ENCODE measurements at places on chromosomes 7 and 10.

DNA sequence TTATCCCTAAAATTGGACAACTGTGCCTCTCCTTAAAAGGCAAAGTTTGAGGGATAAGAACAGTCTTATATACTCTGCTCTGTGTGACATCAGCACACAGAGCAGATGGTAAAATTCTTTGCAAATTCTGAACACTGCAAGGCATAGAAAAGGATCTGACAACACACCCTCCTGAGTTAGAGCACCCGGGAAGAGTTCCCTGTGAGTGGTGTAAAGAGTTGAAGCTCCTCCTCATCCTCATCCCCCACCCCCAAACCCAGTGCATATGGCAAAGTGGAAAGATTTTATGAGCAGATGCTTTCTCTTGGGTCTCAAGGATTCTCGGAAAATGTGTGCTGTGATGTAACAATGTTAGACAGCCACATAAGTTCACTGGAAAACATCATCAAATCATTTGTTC, 40.0 kb upstream of the DGKI start:
- no peak for DNase-seq

DNA sequence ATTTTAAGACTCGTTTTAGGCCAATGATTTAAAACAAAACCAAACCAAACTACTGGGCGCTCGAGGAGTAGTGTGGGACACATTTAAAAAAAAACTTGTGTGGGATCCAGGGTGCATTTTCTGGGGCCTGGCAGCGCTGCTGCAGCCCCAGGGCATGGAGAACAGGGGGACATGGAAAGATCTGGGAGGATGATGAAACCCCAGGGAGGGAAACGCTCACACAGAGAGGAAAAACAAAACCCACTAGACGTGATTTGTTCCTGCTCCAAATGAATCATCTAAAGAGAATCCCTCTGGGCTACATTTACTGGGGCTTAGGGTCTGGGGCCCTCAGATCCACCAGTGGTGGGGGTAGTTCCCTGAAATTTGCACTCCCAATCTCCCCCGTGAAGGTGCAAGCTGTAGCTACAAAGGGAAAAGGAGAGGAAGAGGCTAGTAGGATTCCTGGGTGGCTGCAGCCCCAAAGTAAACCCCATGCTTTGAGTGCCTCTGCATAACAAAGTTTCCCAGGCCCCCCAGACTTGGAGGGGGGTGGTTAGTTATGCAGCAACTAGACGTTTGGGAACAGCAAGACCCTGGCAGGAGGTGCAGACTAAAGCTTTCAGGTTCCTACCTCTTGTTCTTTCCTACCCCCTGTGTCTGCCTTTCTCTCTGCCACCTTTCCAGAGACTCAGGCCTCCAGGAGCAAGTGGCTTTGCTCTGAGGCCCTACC, 14.5 kb upstream of the HOXA13 start:
- DNase-seq = no peak

- DNase-seq = no peak
These were observed 296.9 kb downstream of the SORCS3 start for GRCh38 chr10:104938031-104938430.

DNA sequence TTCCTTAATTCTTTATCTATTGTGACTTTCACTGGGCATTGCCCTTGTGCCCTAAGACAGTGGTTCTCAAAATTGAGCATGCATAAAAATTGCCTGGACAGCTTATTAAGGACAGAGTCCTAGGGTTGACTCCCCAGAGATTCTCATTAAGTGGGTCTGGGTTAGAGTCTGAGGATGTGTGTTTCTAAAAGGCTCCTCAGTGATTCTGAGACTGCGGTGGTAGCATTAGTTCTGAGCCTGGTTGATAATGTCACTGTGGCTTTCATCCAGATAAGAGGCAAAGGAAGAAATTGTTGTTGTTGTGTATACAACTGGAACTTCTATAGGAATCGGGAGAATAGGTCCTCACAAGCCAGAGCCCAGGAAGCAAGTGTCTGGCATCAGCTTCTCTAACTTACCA, 1.3 kb downstream of the IFIT2 start:
- DNase-seq = no peak

DNA sequence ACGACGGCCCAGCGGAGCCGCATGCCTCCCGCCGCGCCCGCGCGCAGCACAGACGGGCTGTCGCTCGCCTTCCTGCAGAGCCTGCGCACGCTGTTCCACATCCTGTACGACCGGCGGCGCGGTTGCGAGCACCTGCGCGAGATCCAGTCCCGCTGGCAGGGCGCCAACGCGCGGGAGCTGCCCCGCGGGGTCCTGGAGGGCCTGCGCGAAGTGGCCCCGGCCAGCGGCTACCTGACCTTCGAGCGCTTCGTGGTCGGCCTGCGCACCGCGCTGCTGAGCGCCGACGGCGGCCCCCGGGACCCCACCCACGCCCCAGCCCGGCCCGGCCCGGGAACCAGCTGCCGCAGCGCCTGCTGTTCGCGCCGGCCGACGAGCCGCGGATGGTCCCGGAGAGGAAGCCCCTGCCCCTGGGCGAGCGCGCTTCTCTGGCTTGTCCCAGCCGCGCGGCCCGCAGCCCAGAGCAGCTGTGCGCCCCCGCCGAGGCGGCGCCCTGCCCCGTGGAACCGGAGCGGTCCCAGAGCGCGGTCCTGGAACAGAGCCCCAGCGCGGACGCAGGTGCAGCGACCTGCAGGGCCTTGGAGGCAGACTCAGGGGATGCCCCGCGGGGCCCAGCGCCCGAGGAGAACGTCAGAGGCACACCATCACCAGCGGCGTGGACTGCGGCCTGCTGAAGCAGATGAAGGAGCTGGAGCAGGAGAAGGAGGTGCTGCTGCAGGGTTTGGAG, 25.3 kb upstream of the ZNF716 start:
- no peak for DNase-seq

GRCh38 chr7:151128716-151129115, 38.8 kb downstream of the GBX1 start:
- DNase-seq = no peak

DNA sequence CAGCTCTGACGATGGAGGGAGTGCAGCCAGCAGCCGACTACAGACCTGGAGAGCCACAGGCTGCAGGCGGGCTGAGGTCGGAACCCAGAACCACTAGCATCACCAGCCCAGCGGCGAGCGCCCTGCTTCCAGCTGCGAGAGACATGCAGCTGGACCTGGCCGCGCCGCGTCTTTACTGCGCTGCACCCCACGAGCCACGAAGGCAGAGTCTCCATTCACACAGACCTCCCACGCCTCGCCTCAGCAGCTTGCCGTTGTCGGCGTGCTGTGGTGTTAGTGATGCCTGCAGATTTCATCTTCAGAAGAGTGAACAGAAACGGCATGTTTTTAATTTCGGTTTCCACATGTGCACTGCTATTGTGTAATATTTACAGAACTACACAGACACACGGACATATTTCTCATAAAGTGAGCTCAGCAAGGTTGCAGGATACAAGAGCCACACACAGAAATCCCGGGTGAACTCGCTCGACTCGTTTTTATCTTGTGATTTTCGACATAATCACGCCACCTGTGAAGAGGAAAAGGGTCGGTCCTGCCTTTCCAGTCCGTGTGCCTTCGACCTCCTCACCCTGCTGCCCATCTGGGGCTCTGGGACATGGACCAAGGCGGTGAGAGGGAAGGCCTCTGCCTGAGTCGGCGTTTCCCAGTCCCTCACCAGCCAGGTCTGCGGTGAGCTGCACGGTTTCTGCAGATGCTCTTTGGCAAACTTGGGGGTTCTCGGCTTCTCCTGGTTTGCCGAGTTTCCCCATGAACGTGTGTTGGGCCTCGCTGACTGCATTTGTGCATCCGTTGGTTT, 252.2 kb downstream of the ELFN1 start:
- no peak for DNase-seq

GRCh38 chr7:2017914-2018568, 214.7 kb downstream of the MAD1L1 start:
- DNase-seq = no peak

- DNase-seq = peak; percentile 62
These were observed 74.9 kb upstream of the STEAP1B start for GRCh38 chr7:22574754-22575520.

GRCh38 chr7:51318886-51319579, 2.4 kb upstream of the COBL start:
- no peak for DNase-seq

GRCh38 chr7:22355620-22356009, 1.3 kb downstream of the RAPGEF5 start:
- no peak for DNase-seq

- no peak for DNase-seq
These were observed 63.5 kb upstream of the LRRN3 start for GRCh38 chr7:111027396-111027795.

DNA sequence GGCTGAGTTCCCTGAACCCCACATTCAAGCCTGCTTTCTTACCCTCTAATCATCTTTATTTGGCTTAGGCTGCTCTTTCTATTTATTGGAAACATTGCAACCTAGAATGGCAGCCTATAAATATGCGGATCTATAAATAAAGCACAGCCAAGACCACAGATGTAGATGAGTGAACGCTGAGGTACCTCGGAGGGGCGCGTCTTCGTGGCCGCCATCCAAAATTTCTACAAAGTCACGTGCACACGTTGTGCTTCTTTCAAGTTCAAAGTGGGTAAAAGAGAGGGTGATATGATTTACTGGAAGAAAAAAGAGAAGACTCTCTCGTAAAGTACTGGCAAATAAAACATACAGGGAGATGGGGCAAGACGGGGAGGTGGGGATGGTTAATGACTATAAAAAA, 132.6 kb upstream of the RSU1 start:
- DNase-seq = no peak

Data from ELR (cell line).